ENCODE measurements at places on chromosomes 11 and 22. TPM values are rescaled to one million over a fixed set of nuclear protein-coding genes. Genes with fewer than 3 reads are reported as not detected.

GRCh38 chr11:70523384-70524095 lies 125.2 kb downstream of the CTTN start:
- no peak for DNase-seq

DNA sequence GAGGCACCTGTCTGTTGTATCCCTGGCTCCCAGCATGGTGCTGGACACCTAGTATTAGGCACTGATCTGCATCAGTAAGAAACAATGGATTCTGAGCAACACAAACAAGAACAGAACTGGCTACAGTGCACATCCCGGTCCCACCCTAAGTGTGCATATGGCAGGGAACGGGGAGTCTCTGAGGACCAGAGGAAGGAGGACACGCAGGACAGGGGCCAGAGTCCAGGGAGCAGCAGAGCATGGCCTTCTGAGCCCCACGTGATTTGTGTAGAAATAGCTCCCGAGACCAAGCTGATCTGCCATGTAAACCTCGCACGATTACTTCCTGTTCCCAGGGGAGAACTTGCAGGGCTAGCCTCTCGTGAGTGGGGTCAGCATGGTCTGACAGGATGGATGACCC lies 12.7 kb upstream of the SNX32 start:
- no peak for DNase-seq

DNA sequence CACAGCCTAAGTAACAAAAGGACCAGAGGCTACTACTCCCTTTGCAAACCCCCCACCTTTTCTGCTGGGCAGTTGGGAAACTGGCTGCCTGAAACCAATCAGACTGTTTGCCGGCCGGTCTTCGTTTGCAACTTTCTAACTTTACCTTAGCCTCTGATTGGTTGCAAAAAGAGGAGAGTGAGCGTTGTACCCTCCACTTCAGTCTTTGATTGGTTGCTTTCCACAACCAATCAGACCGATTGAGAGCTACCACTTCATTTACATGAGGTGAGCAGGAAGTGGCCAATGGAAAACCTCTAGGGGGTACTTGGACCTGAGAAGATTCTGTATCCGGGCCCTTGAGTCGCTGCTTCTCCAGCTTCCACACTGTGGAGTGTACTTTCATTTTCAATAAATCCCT lies 18.8 kb upstream of the CLNS1A start:
- DNase-seq, result no peak

DNA sequence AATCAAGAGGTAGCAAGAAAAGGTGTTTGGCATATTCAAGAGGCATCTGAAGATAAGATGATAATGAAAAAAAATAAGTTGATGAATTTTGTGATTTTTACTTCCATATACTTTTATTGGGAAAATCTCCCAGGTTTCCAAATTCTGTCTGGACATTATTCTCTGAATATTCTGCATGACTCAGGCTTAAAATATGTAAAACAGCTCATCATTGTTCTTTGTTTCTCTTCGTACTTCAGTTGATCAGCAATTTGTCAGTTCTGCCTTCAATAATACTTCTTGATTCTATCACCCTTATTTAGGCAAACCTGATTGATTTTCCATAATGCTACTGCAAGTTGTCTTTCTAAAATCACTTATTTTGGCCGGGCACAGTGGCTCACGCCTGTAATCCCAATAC lies 30.2 kb downstream of the GTF2H1 start:
- DNase-seq, result no peak

GRCh38 chr22:28249402-28249801 lies 330.3 kb upstream of the PITPNB start:
- no peak for DNase-seq

- DNase-seq, result no peak
Observed at GRCh38 chr22:19868773-19869471, 14.2 kb upstream of the GNB1L start.

GRCh38 chr11:67998150-67999045 lies 5.5 kb downstream of the UNC93B1 start:
- DNase-seq, result peak; percentile 80

DNA sequence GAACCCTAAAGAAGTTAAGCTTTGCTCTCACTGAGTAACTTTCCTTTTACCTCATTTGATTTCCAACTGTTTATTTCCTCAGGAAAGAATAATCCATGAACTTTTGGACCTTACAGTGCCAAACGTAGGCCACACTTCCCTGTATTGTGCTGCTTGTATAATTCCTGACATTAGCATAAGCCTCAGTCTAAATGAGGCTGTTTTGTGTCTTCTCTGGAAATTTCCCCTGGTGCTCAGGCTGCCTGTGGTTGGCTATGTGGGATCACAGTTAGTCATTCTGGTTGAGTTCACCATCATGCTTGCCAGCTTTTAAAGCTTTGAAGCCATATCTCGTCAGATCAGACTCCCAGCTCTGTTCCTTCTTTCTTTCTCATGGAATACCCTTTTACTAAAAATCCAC lies 107.0 kb downstream of the FAM76B start:
- peak; percentile 49 for DNase-seq

DNA sequence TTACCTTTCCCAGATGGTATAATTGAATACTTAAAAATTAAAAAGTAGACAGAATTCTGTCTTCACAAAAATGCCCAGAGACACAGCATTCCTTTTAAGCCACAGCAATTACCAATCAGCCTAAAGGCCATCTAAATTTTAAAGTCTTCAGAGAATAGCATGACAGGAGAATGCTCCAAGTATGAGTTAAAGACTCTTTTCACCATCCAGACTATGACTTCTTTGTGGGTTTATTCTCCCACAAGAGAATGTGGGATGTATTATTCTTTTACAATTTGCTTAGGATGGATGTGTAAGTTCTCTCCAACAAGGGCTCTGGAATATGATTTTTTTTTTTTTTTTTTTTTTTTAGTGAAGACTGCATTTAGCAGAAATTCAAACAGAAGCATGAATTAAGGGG lies 249.9 kb downstream of the TTC28 start:
- DNase-seq, result no peak

GRCh38 chr11:74709175-74709574 lies 22.1 kb downstream of the CHRDL2 start:
- DNase-seq, result no peak

DNA sequence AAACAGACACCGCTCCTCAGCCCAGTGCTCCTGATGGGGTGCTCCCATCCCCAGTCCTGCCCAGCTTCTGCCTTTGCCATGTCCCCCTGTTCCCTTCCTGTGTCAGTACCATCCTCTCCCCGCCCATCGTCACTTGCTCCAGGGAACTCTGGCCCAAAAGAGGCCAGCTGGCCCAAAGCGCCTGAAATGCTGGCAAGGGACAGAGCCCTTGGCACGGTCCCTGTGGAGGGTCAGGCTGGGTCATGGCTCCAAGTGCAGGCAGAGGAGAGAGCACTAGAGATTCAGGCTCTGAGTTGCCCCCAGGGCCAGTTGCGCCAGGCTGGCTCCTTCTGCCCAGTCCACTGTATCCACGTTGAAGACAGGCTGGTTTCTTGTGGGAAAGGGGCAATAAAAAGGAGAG lies 8.4 kb upstream of the HDHD5 start:
- DNase-seq, result no peak

- DNase-seq, result no peak
Observed at GRCh38 chr11:76062733-76063132, 143.6 kb downstream of the WNT11 start.

GRCh38 chr11:116207421-116208141 lies 565.2 kb downstream of the BUD13 start:
- no peak for DNase-seq

DNA sequence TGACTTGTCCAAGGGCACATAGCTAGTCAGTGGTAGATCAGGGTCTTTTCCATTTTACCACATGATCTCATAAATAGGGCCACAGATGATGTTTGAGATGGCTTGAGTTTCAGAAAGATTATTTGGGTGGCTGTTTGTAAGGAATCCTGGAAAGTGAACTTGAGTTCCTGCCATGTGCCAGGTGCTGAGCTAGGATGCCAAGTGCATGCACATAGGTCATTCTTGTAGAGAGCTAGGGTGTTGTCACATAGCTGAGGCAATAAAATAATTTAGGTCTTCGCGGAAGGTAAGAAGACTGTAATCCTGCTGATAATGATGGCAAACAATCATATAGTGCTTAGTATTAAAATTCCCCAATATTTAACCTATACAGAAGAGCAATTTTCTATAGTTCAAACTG lies 1162.6 kb upstream of the TENM4 start:
- DNase-seq, result no peak

Gene RHOD
- 0.52 TPM for total RNA-seq

Gene QSER1
- 11.6 TPM for total RNA-seq

Gene KCNE3
- 0.16 TPM for total RNA-seq

Gene HMOX1
- 6.0 TPM for total RNA-seq

Gene MYO7A
- total RNA-seq, result 0.23 TPM
